ENCODE measurements at places on chromosomes 6 and 20. TPM values are rescaled to one million over a fixed set of nuclear protein-coding genes. Genes with fewer than 3 reads are reported as not detected.

GRCh38 chr6:144158133-144158532 lies 7.8 kb downstream of the STX11 start:
- DNase-seq: peak; percentile 67

- no peak for DNase-seq
These were observed 50.4 kb upstream of the MPC1 start for GRCh38 chr6:166433096-166433495.

DNA sequence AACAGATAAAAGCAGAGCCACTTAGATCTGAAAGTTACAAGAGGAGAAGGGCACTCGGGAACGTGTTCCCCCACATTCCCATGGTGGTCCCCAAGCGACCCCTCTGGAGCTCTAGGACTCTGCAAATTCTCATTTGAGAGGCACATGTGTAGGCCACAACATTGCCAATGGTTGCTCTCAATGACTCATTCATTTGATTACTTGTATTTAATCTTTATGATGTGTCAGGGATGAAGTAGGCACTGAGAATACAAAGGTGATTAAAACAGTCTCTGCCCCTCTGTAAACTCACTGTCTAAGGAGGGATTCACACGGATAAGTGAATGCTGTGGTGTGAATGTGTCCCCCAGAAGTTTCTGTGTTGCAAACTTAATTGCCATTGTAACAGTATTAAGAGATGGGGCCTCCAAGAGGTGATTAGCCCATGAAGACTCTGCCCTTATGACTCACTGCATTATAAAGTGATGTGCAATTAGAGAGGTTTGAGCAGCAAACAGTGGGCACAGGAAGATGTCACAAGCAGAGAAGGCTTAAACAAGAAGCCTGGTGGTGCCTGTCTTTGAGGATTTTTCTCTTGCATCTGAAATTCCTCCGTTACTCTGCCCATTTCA lies 34.0 kb upstream of the TRAM2 start:
- peak; percentile 42 for DNase-seq

- DNase-seq: no peak
These were observed 125.9 kb downstream of the TAF4 start for GRCh38 chr20:61939691-61940360.

DNA sequence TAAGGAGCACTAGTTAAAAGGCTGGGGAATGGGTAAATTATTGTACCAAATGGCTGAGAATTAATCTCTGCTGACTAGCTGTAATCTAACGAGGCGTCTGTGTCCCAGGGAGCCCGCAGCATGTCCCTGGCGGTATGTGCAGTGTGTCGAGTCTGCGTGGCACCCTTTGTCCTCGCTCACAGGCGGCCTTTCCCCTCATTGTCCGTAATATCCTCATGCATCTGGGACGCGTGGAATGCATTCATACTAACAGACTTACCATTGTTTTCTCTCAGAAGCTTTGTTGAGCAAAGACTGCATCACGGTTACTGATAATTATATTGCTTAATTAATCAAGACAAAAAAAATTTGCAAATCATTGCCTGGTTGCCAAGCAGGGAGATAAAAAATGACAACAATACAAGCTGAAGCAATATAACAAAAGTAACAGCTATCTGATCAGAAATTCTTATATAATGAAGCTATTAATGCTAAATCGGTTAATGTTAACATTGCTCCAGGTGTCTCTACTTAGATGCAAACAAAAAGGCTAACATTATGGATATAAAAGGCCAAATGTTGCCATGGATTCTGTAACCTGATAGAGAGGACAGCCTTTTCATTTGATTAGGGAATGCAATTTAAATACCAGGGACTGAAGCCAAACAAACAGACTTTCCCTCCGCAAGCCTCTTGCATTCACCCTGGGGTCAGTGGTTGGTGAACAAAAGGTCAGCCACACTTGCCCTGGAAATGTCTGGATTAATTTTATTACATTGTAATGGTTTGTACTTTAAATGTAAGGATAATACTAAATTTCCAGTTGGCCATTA lies 124.8 kb downstream of the INSM1 start:
- DNase-seq: no peak

DNA sequence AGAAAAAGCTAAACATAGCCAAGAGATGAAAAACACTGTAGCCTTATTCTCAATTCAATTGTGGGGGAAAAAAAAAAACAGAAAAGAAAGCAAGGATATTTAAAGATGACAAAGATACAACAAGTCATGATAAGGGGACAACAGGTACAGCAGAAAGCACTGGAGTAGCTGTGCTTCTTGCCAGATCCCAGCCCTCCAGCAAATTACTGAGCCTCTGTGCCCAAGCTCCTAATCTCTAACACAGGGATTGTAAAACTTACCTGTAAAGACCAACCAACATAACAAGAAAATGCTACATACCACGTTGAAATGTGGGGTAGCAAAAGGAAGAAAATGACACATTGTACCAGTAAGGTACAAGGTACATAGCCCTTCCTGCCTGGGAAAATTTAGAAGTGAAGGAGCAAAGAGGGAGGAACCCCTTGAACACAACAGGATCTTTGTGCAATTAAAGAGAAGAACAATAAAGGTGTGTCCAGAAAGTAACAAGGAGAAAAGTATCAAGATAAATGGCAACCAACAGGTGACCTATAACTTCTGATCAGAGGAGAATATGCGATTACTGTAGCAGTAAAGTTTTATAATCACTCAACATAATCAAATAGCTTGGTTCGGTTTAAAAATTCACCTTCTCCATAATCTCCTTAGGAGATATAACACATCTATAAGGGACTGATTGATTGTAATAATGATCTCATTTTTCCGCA lies 30.6 kb downstream of the PREP start:
- DNase-seq: no peak

The MED20 gene
- 27.5 TPM for total RNA-seq

DNA sequence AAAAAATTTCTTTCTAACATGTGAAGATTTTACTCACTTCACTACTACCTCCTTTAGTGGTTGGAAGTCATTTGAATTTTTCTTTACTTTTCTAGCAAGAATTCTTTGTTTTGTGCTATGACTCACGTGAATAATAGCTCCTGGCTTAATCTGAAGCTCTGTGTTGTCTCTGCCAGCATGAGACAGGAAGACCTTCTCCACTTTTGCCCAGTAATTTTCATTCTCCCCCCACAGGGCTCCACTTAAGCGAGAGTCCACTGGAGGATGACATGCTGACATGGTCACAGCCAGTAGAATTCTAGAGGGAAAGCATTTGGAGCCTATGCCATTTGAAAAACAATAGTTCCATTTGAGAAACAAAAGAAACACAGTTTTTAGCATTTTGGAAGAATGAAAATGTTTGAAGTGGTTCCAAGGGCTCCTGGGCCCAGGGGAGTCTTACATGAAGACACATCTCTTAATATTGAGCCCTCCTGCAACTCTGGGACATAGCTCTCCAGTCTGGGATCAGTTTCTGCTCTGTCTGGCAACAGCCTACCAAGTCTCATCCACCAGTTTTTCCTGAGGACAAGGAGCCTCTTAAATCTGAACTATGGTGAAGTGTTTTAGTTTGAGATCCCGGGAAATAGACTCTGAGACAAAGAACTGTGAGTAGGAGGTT lies 231.4 kb downstream of the PAX1 start:
- no peak for DNase-seq

The CDK19 gene
- 4.2 TPM for total RNA-seq

GRCh38 chr6:146090474-146090873 lies 61.6 kb downstream of the GRM1 start:
- DNase-seq: peak; percentile 20

GRCh38 chr6:107657755-107658461 lies 166.2 kb downstream of the SCML4 start:
- DNase-seq: no peak

DNA sequence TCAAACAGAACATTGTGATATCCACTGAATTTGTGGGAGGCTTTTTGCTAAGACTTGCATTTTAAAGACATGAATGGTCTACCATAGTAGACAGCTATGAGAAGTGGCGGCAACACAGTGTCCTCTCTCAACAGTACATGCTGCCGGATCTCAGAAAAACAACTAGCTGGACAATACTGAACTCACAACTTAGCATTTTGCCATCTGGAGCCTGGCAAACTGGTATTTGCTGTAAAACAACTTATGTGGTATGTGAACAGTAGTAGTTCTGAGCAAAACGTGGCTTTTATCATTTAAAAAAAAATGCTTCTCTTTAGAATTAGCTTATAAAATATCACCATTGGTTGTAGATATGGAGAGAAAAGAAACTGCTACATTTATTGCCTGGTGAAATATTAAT lies 3.3 kb upstream of the PXDC1 start:
- DNase-seq: no peak

DNA sequence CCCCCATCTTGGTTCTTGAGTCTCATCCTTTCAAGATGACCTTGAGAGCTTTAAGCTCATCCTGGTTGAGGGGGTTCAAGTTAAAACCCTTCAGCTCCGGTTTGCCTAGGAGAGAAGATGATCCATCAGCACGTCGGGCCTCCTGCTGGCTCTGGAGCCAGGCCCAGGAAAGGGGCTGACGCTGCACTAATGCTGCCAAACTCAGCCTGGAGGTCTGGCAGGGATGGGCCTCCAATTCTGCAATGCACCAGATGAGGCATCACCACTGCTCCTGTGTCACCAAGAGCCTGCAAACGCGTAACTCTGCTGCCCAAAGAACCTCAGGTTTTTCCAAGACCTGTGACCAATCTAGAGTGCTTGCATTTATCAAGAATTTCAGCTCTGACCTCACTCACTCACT lies 6.1 kb downstream of the PDRG1 start:
- DNase-seq: no peak

DNA sequence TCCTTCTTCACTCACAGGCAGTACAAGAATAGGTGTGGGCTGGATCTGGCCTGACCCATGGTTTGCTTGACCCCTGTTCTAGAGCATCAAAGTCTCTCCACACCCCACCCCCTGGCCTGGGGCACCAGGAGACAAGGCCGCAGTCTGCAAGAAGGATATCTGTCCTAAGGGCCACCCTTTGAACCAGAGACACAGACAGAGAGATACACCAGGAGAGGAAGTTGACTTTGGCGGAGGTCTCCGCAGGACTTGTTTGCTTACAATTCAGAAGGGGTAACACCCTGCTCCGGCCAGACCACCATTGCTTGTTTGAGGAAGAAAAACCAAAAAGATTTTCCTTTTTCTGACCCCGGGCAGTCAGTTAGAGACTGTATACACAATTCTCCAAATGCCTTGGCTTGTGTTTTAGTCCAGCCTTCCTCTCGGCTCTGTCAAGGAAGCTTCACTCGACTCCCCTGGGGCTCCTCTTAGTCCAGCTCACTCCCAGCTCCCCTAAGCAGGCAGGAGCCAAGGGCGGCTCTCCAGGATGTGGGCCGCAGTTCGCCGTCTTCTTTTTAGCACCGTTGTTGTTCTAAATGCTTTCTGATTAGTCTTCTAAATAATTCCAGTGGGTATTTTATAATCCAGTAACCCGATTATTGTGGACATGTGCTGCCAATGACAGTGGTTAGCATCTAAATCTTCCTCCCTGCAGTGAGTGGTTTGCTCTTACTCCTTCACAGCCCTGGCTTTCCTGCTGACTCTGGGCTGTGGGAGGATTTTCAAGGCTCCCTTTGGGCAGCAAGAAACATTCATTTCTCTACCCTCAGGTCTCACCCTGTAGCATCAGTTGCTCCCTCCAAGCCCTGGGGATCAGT lies 58.6 kb upstream of the MRPS10 start:
- no peak for DNase-seq

DNA sequence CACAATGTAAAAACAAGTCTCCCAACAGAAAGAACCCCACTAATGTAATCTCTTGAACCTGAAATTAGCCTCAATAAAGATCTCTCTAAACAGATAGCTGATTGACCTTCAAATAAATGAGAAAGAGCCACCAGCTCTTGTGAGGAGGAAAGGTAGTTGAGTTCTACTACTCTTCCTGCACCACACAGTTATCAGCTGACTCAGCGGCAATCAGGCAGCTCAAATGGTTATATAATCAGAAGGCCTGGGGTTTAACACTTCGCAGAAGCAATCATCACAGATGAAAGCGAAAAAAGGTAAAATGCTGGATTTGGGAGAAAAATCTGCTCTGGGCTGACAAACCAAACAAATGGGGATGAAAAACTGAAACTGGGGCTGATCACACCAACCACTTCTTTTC lies 91.8 kb downstream of the CHD6 start:
- DNase-seq: no peak

The NECAB3 gene
- total RNA-seq: 43.5 TPM

DNA sequence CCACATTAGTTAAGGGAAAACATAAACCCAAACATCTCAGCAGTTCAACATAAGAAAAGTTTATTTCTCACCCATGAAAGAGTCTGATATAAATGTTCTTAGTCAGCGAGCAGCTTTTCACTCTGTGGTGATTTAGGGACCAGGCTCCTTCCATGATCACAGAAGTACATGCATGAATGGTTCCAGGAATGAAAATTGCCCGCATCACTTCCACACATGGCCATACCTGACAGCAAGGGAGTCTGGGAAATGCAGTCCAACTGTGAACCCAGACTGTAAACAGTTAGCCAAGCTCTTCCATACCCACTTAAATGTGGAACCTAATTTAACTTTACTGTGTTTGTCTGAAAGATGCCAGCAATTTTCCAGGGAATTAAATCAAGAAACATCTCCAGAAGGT lies 353.9 kb downstream of the HACE1 start:
- no peak for DNase-seq

GRCh38 chr20:5757949-5758348 lies 7.7 kb downstream of the SHLD1 start:
- DNase-seq: no peak

GRCh38 chr20:46883892-46884291 lies 10.8 kb upstream of the EYA2 start:
- no peak for DNase-seq

DNA sequence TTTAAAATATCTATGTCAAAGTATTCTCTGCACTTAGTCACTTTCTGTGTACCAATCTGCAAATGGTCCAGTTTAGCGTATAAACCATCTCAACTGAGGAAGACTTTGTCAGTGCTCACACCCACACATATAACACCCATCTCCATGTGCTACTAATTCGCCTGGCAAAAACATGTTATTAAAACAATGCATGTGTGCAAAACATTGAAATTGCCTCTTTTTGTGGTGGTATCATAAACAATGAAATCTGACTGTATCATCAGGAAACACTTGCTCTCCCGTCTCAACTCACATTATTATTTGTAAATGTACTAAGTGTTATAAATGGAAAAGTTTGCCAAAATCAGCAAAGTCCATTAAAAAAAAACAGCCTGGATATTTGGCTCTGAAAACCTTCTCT lies 105.9 kb upstream of the FOXC1 start:
- no peak for DNase-seq

The LRRN4 gene
- total RNA-seq: 0.44 TPM

GRCh38 chr6:82904860-82905259 lies 160.8 kb downstream of the UBE3D start:
- no peak for DNase-seq

The TTBK1 gene
- not detected for total RNA-seq

DNA sequence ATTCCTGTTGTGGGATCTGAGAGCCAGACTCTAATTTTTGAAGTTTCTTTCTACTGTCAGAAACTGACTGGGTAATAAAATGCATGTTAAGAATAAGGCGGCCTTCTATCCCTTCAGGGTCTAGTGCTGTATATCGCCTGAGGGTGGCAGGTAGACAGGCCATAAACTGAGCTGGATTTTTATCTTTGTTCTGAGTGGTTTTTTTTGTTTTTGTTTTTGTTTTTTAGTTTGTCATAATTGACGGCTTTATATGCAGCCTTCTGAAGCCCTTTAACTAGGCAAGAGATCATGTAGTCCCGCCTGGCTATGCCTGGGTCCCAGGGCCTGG lies 747.7 kb upstream of the ADGRB3 start:
- no peak for DNase-seq
